CD4-positive, alpha-beta T cell treated with Interleukin-2 at 100 ng/mL for 4 hours (primary cell): ENCODE measurements at places on chromosomes 11 and 22.

GRCh38 chr11:76234021-76234415 is 27.7 kb upstream of the WNT11 start:
- no peak for DNase-seq

DNA sequence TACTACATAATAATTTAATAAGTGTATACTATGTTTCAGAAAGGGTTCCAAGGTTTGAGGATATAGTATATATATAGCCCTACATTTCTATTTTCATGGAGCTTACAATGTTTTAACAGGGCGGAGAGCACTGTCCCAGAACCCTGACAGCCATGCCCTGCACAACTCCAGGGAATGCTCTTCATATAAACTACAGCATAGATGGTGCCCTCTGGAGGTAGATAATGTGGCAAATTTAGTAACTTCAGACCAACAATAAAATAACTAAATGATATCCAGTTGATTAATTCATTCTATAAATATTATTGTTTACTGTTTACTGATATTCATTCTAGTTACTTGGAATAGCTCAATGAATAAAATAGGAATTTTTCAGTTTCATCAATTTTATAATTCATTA is 693.7 kb upstream of the CCDC179 start:
- DNase-seq, result no peak

DNA sequence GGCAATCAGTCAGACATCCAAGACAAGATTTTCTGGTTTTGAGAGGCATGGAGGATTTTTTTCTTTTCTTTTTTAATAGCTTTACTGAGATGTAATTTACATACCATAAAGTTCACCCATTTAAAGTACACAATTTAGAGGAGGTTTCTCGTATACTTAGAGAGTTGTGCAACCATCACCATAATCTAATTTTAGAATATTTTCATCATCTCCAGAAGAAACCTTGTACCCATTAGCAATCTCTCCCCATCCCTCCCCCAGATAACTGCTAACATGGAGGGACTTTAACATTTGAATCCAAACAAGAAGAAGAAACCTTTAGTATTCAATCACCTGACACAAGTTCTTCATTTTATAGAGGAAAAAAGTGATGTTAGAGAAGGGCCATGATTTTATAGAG is 83.6 kb downstream of the CLPB start:
- no peak for DNase-seq

GRCh38 chr11:25993016-25993415 is 338.9 kb upstream of the ANO3 start:
- DNase-seq, result no peak

DNA sequence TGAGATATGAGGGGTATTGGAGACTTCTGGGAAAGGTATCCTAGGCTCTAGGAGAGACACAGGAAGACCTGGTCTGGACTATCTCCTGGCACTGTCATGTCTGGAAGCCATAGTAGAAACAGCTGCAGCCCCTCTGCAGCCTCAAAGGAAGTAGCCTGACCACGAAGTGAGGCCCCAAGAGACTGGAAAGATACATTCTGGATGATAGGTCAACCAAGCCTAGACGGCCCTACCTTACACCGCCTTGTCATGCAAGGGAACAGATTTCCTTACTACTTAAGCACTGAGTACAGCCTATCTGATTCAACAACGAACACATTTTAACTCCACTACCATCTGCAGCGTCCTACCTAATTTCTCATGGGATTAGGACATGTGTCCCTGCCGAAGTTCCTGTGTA is 31.1 kb downstream of the UQCR10 start:
- no peak for DNase-seq

GRCh38 chr11:35357923-35358322 is 61.4 kb downstream of the SLC1A2 start:
- DNase-seq, result no peak

DNA sequence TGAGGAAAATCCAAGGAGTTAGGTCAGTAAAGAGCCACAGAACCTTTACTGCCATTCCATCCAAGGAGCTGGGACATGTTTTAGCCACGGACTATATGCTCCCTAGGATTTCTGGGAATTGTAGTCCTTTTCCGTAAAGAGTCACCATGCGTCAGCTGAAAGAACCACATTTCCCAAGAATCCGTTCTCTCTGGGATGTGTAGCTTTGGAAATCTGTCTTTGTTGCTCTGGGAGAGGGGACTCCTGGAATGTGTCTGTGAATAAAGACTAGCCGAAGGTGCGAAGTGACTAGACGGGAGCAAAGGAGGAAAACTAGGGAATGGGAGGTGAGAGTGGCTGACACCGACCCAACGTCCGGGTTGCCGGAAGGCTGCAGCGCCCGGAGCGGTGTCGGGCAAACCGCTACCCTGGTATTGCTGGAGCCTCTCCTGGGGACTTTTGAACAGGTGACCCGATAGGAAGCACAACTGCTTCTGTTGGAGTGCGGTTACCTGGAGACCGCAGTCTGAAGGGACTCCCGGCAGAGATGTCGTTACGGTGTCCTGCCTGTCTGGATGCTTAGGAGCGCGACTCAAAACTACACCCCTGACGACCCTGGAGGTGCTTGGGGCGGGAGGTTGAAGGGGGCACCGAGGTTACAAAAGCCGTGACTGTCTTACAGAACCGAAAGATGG is at the start of gene IFTAP:
Gene IFTAP (plus strand): TSS at position 187 of the 674 bp plus-strand sequence. CDS start 15,602 bp downstream, outside the sequence.
- peak; percentile 30 for DNase-seq

DNA sequence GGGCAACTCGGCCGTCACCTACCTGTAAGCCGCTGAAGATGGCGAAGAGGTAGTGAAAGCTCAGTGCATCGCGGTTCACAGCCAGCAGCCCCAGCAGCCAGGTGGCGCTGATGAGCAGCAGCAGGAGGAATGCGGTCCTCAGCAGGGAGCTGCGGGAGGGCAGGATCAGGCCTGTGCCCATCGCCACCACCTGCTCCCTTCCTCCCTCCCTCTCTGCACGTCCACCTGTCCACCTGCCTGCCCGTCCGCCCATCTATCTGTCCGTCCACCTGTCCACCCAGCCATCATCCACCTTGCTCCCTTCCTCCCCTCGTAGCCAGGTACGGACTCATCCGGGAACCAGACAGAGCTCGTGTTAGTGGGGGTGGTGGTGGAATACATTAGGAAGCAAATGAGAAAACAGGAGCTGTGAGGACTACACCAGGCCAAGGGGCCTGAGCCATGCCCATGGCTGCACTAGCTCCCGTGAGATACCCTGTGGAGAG is 32.2 kb downstream of the TRMU start:
- peak; percentile 70 for DNase-seq
